ENCODE measurements at places on chromosomes 7 and 10.

DNA sequence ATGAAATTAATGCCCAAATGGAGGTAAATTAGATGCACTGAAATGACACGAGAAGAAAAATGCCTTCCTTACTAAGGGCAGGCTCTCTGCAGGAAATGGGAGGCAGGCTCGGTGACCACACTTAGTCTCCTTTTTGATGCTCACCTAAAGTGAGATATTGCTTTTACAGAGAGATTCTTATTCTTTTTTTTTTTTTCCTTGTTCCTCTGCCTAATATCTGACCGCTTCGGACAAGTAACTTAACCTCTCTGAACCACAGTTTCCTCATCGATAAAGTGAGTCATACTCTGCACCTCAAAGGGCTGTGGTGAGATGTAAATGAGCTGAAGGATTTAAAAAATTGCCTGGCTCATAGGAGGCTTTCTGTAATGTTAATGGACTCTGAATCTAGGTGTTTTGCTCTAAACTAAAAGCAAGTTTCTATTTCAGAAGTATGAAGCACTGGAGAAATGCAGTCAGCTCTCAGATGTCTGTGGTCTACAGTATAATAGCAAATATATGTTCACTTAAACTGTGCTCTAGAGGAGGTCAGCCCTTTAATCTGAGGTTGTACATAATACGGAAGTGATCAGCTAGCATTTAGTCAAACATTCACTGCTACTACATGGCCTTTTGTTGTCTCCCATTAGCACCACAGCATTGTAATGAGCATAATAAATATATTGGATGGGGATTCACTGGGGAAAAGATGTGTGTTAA lies 23.2 kb downstream of the NKX2-3 start:
- no peak for DNase-seq

GRCh38 chr10:13536674-13537366 lies 8.0 kb upstream of the BEND7 start:
- no peak for DNase-seq

DNA sequence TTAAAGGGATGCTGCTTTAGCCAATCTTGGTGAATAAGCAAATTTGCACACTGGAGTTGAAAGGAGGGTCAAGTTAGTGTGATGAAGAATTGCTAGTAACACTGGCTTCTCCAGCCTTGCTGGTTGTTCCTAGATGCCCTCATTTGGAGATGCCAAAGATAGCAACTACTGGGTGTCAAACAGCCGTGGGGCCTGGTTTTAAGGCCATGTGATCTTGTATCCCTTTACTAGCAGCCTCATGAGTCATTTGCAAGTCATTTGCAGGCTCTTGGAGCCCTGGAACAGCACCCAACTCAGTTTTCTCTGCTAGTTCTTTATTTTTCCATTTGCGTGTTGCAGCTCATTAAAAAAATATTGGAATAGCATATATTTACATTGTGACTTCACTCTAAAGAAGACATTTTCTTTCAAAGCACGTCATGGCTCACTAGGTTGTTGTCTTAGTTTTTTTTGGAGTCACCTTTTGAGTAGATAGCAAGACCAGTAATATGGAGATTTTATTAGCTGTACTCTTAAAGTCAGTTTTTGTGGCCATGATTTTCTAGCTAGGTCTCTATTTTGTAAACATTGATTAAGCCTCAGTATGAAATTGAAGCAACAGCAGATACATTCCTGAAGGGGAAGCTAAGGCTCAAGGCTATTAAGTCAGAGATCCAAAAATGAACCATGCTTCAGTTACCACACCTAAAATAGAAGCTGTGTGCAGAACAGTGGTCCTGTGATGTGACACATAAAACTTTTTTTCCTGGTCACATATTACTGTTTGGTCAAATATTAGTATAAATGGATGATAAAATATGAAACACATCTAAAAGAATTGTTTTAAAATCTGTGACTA lies 1.3 kb downstream of the LSMEM1 start:
- no peak for DNase-seq

GRCh38 chr10:112896273-112896672 lies 53.8 kb upstream of the TCF7L2 start:
- no peak for DNase-seq

- DNase-seq, result no peak
Observed at GRCh38 chr7:1673581-1674118, 3.6 kb downstream of the ELFN1 start.

GRCh38 chr10:93261961-93262610 lies 188.4 kb downstream of the CYP26A1 start:
- DNase-seq, result no peak

DNA sequence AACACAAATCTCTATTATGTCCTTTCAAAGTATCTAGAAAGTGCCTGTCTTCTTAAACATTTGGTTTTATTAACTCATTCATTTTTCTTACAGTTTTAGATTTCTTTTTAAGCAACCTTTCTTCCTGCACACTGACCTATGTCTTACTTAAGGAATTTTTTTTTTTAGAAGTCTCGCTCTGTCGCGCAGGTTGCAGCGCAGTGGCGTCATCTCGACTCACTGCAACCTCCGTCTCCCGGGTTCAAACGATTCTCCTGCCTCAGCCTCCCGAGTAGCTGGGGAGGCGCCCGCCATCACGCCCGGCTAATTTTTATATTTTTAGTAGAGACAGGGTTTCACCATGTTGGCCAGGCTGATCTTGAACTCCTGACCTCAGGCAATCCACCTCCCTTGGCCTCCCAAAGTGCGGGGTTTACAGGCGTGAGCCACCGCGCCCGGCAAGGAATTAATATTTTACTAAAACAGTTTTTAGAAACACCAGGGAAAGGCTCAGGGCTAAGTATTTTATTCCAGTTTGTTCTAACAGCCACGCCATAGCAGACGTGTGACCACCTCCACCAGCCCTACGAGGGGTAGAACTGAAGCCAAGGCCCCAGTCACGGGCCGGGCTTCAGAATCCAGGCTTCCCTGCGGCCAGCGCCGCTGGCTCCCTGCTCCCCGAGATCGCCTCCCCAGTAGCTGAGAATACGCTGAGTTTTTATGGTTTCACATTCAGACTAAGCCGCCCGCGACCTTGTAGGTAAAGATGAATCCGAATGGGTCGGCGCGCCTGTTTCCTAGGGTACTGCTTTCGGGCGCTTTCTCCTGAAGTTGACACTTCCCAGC lies 941 bp upstream of the LUC7L2 start:
- DNase-seq, result no peak

DNA sequence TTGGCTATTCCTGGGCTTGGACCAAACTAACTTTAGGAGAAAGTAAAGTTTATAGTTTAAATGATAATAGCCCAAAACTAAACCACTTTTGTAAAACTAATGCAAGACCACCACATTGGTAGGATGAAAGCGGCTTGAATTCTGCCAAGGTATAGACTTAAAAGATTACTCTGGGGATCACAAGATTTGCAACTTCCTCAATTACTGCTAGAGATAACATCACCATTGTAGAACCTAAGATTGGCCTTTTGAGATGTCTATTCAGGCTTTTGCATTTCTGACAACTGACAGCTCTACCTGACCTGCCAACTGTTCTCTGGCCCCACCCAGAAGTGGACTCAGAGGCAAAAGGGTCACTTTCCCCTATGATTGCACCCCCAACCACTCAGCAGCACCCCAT lies 162.4 kb downstream of the TNS3 start:
- no peak for DNase-seq

DNA sequence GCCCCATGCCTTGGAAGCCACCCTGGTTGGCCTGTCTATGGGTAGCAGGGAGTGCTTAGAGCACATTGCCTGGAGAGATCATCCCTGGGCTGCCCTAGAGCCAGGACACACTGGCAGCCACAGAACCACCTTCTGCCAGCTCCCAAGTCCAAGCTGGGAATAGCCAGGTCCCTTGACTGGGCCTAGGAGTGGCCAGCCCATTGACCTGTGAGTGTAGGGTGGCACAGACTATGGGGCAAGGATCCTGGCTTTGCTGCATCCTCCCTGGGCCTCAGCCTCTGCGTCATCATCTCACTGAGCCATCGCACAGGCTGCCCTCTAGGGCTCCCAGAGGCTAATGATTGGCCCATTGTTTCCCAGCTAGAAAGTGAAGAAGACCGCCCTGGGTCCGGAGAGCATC lies 7.0 kb downstream of the AQP1 start:
- no peak for DNase-seq

DNA sequence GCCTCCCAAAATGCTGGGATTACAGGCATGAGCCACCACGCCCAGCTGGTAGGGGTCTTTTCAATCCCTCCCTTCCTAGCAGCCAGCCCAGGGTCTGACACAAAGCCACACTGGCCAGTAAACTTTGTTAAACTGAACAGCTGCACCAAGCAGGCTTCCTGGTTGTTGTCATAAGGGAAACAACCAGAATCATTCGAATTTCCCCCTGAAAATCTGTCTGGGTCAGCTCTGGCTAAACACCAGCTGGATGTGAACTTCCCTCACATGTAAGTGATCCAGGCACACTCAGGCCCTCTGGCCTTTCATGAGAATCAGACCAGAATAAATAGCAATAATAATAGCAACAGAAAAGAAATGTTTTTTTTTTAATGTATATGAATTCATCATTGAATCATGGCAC lies 7.4 kb downstream of the IMPDH1 start:
- DNase-seq, result no peak

DNA sequence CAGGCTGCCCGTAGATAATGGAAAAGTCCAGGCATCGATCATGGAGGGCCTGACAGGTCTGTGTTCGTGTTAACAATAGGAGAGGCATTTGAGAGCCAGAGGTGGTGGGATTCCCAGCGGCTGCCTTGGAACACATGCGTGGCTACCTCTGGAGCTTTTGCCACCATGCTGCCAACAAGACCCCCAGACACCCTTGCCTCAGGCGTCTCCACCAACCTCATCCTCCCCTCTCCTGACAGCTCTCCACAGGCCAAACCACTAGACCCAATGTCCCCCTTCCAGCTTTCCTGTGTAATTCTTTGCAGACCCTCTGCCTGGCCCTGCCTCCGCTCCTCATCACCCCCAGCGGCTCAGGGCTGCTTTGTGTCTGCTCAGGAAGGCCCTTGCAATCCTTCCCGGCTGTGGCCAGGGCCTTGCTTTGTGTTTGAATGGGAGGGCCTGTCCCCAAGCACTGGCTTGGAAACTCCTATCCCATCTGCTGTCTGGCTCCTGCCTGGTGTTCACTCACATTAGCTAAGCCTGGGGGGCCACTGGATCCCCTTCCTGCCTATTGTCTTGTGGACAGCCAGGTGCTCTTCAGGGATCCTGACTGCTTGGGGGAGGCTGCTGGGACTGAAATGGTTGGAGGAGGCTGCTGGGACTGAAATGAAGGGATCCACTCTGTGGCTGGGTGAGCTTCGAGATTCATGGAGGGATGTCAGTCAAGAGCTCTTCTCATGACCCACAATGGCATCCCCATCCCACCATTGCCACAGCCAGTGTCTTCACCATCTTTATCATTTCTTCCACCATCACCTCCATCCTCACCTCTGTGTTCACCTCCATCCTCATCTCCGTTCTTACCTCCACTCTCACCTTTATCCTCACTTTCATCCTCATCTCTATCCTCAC lies 60.8 kb upstream of the ELN start:
- DNase-seq, result no peak

- no peak for DNase-seq
Observed at GRCh38 chr7:55657654-55658053, 85.4 kb upstream of the VOPP1 start.

GRCh38 chr7:37359662-37360444 lies 88.8 kb downstream of the ELMO1 start:
- no peak for DNase-seq

GRCh38 chr7:20440472-20441105 lies 109.9 kb downstream of the ITGB8 start:
- peak; percentile 20 for DNase-seq

DNA sequence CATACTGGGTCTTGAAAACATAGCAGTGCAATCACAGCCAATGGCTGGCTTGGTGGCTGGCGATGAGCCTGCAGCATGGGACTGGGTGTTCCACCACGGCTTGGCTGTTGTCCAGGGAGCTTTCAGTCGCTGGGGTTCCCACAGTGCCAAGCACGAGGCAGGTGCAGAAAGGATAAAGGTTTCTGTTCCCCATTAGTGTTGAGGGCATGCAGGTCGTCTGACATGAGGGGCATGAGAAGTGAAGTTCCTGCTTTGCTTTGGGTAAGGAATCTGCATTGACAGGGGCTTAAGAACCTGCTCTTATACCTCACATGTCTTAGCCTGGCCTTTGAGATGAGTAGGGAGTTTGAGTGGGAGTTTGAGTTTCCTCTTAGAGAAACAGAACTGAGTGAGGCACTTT lies 9.0 kb upstream of the CFTR start:
- no peak for DNase-seq

- no peak for DNase-seq
Observed at GRCh38 chr10:15254808-15255648, 86.5 kb upstream of the NMT2 start.

- no peak for DNase-seq
Observed at GRCh38 chr7:32881074-32881982, 10.2 kb downstream of the KBTBD2 start.

DNA sequence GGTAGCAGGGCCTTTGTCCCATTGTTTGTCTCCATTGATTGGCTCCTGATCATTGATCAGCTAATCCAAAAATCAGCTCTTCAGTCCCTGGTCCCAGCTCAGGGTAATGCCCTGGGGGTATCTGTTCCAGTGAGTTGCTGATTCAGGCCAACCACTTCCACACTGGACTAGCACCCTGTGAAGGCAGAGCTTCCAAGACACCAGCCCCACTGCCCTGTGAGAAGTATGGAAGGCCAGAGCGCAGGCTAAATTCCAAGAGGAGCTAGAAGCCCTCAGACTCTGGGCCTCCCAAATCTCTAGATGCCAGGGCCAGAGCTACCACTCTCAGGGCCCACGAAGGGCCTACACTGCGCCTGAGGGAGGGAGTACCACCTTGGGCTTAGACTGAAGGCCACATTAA lies 10.4 kb downstream of the TMEM72 start:
- no peak for DNase-seq

DNA sequence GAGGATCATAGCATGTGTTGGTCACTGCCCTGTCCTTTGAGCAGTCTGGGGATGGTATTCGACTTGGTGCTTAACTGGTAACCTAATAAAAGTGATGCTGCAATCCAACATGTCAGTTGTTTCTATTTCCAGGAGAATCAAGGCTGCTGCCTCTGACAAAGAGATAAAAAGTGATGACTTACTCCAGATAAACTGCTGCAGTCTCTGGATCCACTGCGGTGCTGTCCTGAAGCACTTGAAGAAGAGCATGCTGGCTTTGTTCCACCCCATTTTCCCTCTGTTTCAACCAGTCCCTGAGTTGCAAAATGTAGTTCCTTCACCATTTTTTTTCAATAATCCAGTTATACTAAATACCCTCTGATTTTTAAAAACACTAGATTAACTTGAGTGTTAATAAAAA lies 403.5 kb upstream of the ANKRD30A start:
- DNase-seq, result no peak

DNA sequence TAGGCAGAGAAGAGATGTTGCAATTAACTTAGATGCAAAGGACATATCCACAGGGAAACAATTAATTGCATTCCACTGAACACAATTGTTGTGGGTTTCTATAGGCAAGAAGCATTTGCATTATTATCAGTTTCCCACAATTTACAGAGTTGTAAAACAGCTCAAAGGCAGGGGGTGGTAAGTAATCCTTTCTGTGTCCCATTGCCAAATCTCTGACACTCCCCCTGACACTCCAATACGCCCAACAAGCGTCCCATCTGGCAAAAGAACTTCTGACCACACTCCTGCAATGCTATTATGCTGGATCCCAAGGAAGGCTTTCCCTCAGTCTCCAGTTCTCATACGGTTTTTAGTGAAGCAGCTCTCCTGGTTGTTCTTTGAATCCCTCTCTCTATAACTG lies 179.8 kb downstream of the CXCL12 start:
- no peak for DNase-seq
